ENCODE measurements at places on chromosomes 12 and 14.

DNA sequence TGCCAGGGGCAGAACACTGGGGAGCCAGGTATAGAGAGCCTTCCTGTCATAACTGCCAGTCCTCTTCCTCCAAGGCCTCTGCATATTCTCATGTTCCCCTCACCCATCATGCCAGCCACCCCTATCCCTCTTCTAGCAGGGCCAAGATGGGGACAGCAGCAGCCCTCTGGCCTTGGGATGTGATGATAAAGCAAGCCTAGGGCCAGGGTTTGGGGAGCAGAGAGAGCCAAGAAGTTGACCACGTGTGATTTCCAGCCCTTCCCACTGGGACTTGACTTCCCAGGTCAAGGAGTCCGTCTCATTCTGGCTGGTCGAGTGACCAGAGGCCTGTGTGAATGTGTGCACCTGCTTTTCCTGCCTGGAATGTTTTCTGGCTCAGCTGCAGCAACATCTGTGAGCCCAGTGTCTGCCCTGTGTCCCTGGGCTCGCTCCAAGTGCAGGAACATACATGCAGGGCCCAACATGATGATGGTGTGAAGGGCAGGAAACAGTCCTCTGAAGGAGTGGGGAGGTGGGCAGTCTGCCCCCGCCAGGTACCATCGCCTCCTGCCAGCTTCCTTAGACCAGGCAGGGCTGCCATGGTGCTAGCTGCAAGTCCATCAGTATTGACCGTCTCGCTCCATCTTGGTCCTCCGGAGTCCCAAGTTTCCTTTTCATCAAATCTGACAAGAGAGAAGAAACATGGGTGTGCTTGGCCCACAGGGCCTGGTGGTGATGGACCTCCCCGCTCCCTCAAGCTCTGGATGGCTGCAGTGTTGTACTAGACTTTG, 21.0 kb downstream of the VASH1 start:
- DNase-seq: no peak

DNA sequence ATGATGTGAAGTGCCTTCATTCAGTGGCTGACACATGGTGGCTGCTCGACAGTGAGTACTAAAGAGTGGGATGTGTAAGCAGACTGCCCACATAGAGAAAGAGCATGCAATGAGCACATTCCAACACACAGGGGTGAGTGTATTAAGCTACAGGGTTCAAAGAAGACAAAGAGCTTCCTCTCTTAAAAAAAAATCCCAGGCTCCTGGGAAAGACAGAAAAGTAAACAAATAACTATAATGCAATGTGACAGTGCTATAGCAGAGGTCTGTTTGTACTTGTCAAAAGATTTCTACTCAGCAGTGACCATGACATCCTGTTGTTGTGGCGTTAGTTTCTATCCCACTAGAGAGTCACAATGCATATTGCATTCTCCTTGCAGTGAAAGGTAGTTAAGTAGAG, 12.4 kb upstream of the PCNX1 start:
- DNase-seq: no peak

- DNase-seq: no peak
These were observed 1093.2 kb downstream of the TMEM121 start for GRCh38 chr14:106619606-106620005.

GRCh38 chr12:82028772-82029171, 269.6 kb upstream of the PPFIA2 start:
- no peak for DNase-seq

All from islet precursor cell (in vitro differentiated cells).